ENCODE measurements at places on chromosomes 11 and 22.

DNA sequence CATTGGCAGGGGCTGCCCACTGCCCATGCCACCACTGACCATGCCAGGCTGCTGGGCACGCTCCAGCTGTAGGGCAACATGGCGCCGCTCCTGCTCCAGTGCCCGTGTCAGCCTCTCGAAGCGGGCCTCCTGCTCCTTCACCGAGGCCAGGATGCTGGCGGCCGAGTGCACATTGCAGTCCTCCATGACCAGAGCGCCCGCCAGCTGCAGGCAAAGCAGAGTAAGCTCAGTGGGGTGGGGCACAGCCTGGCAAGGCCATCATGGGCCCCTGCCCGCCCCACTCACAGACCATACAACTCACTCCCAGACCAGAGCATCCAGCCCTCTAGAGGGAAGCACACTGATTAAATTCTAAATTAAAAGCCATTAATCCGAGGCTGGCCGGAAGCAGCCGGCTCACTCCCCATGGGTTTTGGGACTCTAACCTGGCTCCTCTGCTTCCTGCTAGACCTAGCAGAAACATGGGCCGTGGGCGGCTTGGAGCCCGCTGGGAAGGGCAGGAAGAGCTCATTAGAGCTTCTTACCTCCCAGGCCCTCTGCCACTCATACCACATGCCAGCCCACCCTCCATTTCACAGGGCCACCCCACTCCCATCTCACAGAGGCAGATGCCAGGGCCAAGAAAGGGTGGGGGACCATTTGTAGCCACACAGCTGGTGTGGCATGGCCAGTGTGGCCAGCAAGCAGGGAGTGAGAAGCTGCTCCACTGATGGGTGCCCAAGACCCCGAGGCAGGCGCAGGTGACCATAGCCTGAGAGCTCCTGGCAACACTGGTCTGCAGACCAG lies 25.8 kb downstream of the ARVCF start:
- no peak for DNase-seq

DNA sequence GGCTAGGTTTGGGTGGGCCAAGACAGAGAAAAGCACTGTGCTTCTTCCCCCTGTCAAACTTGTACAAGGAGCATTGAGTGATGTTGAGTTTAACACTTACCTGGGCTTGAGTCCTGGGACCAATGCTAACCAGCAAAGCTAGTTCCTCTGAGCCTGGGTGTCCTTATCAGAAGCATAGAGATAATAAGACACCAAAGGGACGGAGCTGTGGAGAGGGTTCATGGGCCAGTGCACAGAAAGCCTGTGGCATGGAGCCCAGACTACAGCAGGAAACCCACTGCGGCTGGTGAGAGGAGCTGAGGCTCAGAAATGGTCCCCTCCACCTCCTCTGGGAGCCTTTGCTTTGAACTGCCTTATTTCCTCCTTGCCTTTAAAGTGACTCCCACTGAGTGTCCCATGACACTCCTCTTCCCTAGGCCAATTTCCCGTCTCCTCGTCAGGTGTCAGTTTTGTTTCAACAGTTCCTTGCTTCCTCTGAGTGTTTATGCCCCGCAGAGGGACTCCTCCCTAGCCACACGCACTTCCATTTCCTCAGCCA lies 9.4 kb downstream of the SLCO2B1 start:
- no peak for DNase-seq

- DNase-seq = no peak
Measured at GRCh38 chr11:10450462-10451425, 4.3 kb upstream of the AMPD3 start.

DNA sequence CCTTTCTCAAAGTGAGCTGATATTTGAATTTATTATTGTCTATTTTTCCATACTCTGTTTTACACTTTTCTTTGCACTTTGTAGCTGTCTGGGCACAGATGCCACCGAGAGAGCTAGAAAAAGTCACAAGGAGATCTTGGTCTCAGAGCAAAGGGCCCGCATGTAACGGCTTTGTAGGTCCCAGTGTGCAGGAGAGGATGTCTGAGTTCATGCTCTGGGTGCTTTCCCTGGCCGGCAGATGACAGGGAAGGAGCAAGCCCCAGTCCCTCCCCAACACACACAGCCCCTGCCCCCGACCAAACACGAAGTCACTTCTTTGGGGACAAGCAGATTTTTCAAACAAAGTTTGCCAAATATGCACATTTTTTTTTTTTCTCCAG lies 55.8 kb downstream of the SMIM38 start:
- no peak for DNase-seq

- no peak for DNase-seq
Measured at GRCh38 chr11:97363331-97363730, 973.5 kb downstream of the JRKL start.

DNA sequence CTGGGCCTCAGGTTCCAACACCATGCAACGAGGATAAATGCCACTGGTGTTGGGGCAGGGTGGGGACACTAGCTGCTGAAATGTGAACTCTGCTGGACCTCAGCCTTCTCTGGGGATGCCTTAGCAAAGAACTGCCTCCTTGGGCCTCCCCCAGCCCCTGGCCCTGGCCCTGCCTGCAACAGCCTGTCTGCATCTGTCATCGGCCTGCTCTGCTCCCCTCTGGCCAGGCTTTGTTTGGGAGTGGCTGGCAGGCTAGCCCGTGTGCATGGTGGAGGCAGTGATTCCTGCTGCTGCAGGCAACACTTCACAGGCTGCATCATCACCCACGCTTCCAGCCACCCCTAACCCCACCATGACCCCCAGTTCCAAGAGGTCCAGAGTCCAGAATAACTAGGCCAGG lies 11.5 kb upstream of the MYOD1 start:
- no peak for DNase-seq

DNA sequence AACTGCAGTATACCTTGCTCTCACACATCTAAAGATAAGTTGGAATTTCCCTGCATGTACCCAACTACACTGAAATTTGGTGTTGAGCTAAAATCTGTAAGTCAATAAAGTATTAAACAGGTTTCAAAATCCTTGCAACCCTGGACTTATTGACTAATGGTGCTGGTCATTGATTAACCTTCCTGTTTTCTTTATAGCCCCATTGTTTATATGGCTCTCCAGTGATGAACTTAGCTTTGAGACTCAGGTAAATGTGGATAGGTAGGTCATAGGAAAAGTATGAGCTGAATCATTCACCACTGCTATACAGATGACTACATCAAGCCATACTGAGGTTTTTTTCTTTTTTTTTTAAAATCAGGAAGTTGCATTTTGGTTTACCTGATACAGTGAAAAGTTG lies 132.7 kb downstream of the FAT3 start:
- DNase-seq = no peak

DNA sequence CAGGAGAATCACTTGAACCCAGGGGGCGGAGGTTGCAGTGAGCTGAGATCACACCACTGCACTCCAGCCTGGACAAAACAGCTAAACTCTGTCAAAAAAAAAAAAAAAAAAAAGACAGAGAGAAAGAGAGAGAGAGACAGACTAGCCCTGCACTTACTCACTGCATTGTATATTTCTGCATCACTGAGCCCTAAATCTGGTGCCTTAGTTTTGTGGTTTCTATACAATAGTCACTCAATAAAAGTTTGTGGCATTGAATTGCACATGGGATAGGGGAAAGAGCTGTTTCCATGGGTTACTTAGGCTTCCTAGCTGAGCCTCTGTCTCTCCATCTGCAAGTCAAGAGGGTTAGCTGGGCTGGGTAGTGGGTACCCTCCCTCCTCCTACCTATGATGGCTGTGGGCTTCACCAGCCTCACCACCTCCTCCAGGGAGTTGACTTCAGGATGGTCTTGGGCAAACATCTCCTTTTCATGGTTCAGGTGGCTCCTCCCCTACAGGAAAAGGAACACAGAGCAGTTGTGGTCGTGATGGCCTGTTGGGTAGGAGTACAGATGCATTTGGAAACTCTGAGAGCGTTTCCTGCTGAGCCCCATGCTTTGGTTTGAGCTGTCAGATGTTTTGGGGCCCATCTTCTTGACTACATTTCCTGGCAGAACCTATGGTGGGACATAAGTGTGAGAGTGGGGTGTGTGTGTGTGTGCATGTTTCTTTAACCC lies 73.2 kb downstream of the CCDC81 start:
- DNase-seq = no peak

GRCh38 chr11:108307751-108308150 lies 84.9 kb downstream of the ATM start:
- no peak for DNase-seq

DNA sequence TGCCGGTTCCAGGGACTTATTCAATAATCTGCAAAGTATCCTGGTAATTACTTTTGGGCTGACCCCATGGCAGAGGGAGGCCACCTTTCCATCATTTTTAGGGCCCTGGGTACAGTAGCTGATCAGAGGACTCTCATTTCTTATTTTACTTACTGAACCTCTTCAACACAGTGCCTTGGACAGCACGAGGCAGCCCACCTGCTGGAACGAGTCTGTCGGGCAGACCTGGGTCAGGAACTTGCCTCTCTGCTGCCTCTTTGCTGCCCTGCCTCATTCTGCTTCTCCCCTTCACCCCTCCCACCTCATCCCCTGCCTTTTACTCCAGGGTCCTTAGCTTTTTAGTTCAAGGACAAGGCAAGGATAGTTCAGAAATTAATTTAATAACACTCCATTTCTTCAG lies 204.5 kb downstream of the CSNK2A3 start:
- no peak for DNase-seq

GRCh38 chr11:1082728-1083620 lies 8.3 kb downstream of the MUC2 start:
- no peak for DNase-seq

DNA sequence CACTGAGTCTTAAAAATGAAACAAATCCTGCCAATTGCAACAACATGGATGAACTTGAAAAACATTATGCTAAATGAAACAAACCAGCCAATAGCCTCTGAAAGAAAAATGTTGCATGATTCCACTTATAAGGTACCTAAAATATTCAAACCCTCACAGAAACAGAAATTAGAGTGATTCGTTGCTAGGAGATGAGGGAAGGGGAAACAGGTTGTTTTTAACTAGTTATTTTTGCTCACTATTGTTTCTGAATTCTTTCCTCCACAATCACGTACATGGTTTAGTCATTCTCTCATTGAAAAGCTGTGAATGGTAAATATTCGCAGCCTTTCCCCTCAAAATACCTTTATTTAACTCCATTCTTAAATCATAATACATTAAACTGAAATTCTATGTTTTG lies 14.0 kb upstream of the TYR start:
- DNase-seq = no peak

- no peak for DNase-seq
Measured at GRCh38 chr22:48240935-48241230, 1478.4 kb downstream of the TBC1D22A start.

GRCh38 chr11:1921574-1922141 lies 2.2 kb downstream of the TNNT3 start:
- no peak for DNase-seq

- DNase-seq = no peak
Measured at GRCh38 chr11:9269492-9270013, 4.4 kb upstream of the DENND5A start.

DNA sequence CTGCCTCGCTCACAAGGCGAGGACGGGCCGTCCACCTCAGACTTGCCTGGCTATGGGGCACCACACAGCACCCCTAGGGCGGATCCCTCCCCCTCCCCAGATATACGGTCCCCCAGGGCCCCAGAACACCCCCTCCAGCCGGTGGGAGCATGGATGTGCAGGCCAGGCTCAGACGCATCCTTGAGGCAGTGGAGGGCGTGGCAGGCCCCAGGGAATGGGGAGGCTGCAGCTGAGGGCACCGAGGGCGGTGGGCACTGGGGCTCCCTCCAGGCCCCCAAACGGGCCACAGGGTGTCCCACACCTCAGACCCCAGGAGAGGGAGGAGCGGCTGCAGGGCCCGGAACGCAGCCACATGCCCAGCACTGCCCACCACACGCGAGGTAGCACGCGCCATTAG lies 12.1 kb downstream of the TTLL8 start:
- DNase-seq = no peak

DNA sequence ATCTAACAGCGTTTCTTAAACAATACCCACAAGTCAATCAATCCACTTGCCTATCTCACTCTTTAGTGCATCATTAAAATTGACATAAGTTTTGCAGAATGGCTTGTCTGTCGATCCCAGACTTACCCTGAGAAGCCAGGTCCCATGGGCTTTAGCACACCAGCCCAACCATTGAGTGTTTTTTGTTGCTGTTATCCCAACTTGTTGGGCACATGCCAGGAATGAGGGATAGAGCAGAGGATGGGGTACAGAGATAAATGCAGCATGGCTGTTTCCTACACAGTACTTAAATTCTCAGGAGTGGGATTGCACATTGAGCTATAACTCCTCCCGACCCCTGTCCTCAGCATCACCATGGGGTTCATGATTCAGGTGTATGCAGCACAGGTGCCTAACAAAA lies 64.2 kb upstream of the RASSF10 start:
- DNase-seq = no peak

DNA sequence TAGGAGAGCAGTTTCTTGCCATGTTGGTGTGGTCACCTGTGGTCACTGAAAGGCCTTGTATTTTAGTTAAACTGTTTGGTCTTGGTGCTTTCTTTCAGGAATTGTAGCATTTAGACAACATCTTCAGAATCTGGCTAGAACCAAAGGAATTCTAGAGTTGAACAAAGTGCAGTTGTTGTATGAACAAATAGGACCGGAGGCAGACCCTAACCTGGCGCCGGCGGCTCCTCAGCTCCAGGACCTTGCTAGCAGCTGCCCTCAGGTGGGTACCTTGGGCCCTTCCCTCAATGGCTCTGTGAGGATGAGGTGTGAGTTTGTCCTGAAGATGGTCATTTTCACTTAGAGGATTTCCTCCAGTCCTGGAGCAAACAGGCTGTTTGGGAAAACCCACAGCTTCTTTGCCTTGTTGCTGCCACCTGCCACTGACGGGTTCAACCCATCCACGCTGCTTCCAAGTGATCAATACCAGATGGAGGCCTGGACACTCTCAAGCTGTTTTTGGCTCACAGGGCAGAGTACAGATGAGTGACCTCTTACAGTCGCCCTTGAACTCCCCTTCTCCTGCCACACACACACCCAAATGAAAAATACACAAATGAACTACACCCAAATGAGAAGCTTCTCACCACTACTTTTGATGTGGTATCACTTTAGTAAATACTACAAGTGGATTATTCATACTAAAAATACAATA lies 45.2 kb downstream of the PPP2R1B start:
- no peak for DNase-seq

DNA sequence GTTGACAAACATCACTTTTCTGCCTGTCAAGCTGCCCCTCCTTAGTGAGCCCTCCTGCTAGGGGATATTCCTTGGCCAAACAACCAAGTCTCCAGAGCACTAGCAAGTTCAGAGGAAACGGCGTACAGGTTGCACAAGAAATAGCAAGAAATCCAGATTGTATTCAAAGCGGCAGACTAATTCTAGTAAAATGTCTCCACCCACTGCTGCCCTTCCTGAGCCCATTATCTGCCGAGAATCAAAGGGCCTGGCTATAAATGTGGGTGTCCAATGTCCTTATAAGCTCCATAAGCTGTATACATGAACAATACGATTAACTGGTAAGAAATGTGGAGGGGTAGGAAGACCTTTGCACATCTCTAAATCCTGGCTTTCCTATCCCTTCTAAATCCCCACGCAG lies 44.0 kb upstream of the AKIP1 start:
- no peak for DNase-seq

- DNase-seq = no peak
Measured at GRCh38 chr11:102911758-102912481, 37.1 kb upstream of the MMP12 start.

- DNase-seq = no peak
Measured at GRCh38 chr11:30411383-30411782, 88.5 kb downstream of the ARL14EP start.
